ENCODE measurements at places on chromosomes 1 and 21.
A peak's percentile ranks its signal among the peaks of the same experiment; 100 is the strongest.

- DNase-seq = peak; percentile 57
These were observed 39.6 kb upstream of the LDLRAP1 start for GRCh38 chr1:25503551-25504426.

- no peak for DNase-seq
These were observed 136.1 kb upstream of the HOOK1 start for GRCh38 chr1:59678493-59679228.

- DNase-seq = no peak
These were observed 29.2 kb downstream of the NEGR1 start for GRCh38 chr1:72253132-72253531.

DNA sequence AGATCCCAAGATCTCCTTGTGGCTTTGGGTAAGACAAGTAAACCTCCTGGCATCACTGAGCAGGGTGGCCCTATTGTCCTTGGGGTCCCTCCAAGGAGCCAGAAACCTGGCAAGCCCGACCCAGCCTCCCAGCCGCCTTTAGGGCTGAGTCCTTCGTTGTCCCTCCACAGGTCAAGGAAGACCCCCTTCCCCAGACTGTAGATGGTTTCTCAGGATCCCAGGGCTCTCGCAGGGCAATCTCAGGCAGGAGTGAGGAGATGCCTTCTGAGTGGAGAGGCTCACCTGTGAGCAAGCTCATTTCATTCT lies 71.6 kb upstream of the CSF3R start:
- no peak for DNase-seq

DNA sequence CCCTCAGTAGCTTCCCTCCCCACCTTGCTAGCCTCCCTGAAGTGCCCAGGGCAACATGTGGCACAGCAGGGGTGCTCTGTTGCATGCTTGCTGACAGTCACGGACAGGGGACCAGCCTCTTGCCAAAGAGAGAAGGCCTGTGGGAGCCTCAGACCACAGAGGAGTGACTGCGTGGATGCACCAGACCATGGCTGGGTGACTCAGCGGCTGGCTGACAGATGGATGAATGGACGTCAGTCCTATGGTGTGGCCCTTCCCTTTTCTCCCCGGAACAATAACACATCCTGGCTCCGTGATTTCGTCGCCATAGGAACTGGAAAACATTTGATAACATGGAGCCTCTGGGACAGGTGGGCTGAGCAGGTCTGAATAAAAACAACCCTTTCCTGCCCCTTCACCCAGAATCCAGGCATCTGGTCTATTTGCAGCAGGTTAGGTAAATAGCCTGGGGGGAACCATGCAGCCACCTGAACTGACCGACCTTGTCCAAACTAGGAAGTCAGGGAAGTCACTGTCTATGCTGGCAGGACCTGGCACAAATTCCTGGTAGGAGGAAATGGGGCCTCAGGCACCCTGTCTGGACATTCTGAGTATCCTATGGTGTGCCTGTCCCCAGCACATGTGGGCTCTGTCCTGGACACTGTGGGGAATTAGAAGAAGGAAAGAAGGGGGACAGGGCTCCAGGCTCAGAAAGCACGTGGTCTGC lies 53.3 kb downstream of the NENF start:
- DNase-seq = no peak

DNA sequence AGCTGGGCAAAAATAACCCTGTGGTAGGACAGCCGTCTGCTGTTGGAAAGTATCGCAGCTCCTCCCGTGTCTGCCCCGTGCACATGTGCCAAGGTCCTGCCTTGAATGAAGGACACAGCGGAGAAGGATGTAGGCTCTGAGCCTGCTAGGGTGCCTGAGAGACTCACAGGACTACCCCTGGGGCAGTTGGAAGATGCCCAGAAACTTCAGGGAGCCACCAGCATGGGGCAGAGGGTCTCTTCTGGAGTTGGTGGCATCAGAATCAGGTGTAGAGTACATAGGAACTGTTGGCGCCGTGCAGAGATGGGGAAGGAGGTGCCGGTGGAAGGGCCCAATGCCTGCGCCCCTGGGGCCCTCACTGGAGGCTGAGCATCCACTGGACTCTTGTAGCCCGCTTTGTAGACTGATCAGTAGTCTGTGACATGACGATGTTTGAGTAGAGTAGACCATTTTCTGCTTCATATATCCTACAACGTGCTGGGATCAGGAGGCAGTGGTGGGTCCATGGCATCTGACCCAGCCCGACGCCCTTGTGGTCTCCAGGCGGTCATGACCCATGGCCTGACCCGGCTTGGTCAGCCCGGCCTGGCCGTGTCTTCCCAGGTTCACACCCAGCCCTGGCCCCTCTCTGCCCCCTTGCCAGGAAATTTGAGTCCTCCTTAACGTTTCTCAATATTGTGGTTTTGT lies 5.3 kb upstream of the C1orf174 start:
- no peak for DNase-seq

DNA sequence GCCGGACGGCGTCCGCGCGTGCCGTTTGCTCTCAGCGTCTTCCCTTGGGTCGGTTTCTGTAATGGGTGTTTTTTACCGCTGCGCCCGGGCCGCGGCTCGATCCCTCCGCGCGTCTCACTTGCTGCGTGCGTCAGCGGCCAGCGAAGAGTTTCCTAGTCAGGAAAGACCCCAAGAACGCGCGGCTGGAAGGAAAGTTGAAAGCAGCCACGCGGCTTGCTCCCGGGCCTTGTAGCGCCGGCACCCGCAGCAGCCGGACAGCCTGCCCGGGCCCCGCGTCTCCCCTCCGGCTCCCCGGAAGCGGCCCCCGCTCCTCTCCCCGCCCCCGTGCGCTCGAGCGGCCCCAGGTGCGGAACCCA lies 159.8 kb downstream of the RUNX1 start:
- DNase-seq = no peak

GRCh38 chr1:80202118-80202517 lies 1195.6 kb upstream of the ADGRL4 start:
- DNase-seq = no peak

DNA sequence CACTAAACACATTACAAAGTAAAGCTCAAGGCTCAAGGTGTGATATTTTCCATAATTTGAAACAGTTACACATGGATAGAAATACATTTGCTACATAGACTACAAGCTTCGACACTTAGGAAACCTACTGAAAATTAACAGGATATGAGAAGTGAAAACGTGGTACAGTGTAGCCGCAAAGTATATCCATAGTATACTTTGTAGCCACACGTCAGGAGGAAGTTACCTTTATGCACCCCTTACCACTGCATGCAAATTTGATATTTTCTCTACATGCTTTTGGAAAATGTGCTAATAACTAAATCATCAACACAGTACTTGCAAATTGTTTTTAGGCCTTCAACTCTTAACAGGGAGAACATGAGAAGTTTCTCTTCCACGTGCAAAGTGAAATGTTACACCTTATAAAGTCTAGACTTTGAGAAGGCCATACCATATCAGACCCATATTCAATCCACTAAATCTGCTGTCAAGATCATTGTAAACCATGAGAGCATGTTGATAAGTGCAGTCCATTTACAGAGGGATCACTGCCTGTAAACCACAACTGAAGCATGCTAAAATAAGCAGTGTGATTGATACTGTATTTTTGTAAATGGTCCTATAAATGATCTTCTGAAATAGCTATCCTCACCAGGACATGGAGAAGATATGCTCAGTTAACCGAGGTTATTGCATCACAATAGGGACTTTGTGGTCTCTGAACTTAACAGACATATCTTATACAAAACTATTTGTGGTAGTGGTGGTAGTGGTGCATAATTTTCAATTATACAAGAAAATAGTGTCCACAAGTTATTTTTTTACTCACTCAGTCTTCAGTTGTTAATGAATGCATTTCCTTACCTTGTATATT lies 64.7 kb downstream of the VAV3 start:
- DNase-seq = no peak

GRCh38 chr1:203204756-203205155 lies 18.3 kb upstream of the CHI3L1 start:
- DNase-seq = no peak

DNA sequence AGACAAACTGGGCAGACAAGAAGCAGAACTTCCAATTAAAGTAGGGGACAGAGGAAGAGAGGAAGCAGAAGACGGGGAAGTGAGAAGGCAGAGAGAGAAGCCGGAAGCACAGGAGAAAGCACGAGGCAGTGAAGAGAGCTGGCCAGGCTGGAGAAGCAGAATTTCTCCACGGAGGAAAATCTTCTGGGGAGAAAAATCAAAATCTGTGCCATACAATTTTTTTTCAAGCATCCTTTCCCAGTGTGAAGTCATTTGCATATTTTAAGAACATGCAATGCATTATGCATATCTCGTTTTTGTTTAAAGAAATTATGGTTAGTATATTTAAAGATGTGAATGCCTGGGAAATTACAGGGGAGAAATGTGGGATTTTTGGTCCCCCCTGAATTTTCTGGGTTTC lies 7.3 kb upstream of the CAMK2N1 start:
- DNase-seq = no peak

GRCh38 chr1:201912832-201913231 lies 24.1 kb downstream of the SHISA4 start:
- no peak for DNase-seq

- no peak for DNase-seq
These were observed 29.0 kb downstream of the LMX1A start for GRCh38 chr1:165327538-165327937.

DNA sequence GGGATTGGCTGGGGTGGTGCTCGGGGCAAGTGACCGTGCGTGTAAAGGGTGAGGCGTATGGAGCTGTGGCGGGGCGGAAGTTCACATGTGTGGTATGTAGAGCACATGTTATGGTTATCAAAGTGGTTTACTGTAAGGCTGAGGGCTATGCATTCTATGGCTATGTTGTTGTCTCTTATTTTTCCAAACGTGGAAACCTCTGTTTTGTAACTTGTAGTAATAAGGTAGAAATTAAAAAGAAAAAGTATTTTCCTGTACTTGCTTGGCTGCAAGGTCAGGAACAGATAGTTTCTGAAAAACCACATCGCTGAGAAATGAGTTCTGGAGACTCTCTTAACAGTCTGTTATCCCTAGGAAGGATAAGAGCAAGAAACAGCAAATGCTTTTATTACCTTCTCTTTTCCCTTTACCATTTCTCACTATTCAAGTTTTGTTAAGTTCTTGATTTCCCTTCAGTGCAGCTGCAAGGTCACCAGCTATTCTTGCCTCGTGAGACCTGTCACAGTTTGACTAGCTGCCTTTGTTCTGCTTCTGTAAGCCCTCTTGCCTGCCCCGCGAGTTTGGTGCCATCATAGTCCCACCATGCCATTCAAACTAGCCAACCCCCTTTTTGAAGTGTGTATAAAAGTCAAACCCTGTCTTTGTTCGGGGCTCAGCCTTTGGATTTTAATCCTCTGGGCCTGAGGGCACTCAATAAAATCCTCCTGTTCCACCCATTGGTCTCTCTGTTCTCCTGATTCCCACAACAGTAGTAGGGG lies 9.5 kb downstream of the RNU1-2 start:
- no peak for DNase-seq

DNA sequence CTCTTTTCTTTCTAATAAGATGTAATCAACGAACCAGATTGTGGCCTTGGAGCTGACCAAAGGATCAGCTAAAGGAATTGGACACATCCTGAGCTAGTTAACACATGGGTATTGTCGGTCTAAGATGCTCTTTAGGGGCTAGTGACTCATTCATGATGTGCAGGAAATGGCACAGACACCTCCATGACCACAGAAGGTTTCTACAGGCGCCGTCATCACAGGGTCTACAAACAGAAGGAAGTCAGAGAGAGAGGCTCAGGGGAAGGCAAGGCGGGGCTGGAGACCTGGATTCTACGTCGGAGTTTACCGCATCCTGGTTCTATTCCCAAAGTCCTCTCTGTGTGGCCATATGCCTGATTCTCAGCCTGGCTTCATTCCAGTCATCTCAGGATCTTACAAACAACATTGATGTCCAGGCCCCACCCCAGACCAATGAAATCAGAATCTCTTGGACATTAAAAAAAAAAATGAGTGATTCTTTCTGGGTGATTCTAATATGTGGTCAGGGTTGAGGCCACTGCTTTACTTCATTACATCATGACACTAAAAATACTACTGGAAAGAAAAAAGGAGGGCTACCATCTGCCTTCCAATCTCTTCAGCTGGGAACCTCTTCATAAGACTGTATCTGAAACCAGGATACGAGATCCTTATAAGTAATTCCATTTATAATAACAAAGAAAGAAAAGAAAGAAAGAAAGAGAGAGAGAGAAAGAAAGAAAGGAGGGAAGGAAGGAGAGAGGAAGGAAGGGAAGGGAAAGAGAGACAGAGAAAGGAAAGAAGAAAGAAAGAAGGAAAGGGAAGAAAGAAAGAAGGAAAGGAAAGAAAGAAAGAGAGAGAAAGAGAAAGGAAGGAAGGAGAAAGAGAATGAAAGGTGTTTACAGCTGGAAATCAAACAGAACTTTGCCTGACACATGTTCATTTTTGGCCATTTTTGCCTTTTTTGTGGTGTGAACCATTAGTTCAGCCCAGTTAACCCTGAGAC lies 11.6 kb upstream of the KCNJ15 start:
- peak; percentile 17 for DNase-seq

GRCh38 chr1:245678860-245679411 lies 524.2 kb downstream of the KIF26B start:
- no peak for DNase-seq

- no peak for DNase-seq
These were observed 56.1 kb downstream of the KCNN3 start for GRCh38 chr1:154813846-154814505.

GRCh38 chr1:150022357-150022756 lies 11.8 kb upstream of the OTUD7B start:
- DNase-seq = no peak

DNA sequence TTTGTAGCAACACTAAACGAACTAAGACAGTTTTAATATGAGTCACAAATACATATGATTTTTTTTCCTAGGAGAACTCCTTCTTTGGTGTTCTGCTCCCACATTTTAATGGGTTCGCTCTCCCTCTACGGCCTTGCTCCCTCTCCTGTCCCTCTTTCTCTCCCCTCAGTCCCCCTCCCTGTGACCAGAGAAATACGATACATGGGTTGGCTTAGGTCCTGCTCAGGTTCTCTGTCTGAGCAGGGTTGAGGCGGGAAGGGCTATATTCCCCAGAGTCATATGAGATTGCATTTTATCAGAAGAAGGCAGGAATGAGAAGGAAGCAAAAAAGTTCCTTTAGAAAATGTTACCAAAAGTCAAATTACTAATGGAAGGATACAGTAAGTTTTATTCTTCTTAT lies 44.6 kb downstream of the UBE2U start:
- no peak for DNase-seq

- no peak for DNase-seq
These were observed 18.1 kb downstream of the SYT14 start for GRCh38 chr1:209956116-209956515.

DNA sequence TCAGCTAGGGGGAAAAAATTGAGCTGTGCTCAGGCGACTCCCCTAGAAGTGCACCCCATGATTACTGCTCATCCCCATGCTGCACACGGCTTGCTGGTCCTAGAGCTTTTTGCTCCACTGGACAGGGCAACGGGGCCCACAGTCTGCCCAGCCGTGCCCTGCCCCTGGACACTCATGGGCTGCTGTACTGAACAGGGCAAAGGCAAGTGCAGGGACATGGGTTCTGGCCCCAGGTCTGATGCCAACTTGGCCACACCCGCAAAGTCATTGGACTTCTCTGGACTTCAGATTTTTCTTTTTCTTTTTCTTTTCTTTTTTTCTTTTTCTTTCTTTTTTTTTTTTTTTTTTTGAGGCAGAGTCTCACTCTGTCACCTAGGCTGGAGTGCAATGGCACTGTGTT lies 42.9 kb upstream of the TARBP1 start:
- DNase-seq = no peak

- no peak for DNase-seq
These were observed 46.1 kb downstream of the GIPC2 start for GRCh38 chr1:78091886-78092285.

GRCh38 chr1:29579821-29580425 lies 343.6 kb downstream of the PTPRU start:
- no peak for DNase-seq

- DNase-seq = no peak
These were observed 84.6 kb downstream of the LRRIQ3 start for GRCh38 chr1:74113333-74113732.

- no peak for DNase-seq
These were observed 84.1 kb upstream of the ZNF326 start for GRCh38 chr1:89910780-89911179.

Measured in activated T-helper 1 cell treated with anti-CD3 and anti-CD28 coated beads, Interleukin-2, amount 50 U/mL, for 16 hours (primary cell).